ENCODE measurements at places on chromosomes 5 and 9. TPM values are rescaled to one million over a fixed set of nuclear protein-coding genes. Genes with fewer than 3 reads are reported as not detected.
A peak's percentile ranks its signal among the peaks of the same experiment; 100 is the strongest.

DNA sequence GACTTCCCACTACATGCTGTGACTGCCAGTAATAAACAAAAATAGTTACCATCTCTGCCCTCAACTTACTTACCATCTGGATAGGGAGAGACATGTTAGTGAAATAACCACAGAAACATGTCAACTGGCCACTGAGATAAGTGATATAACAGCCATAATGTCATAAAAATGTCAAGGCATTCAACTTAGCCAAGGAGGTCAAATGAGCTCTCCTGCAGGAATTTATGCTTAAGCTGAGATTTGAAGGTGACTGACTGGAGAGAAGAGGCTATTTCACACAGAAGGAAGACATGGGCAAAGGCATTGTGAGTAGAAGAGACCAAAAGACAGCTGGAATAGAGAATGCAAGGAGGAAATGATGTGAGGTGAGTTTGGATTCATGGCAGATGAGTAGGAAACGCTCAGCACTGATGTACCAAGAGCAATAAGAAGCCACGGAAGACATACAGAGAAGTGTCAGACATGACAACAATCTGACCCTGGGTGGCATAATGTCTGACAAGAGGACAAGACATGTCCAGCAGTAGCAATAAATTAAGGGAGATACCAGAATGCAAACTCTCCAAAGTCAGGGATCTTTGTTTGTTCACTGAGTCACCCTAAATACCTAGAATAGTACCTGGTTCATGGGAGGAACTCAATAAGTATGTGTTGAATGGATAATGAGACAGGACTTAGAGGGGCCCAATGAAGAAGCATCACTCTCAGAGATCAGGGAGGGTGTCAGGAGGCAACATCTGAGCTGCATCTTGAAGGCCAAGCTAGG is 318.8 kb downstream of the ACTL7B start:
- no peak for DNase-seq

DNA sequence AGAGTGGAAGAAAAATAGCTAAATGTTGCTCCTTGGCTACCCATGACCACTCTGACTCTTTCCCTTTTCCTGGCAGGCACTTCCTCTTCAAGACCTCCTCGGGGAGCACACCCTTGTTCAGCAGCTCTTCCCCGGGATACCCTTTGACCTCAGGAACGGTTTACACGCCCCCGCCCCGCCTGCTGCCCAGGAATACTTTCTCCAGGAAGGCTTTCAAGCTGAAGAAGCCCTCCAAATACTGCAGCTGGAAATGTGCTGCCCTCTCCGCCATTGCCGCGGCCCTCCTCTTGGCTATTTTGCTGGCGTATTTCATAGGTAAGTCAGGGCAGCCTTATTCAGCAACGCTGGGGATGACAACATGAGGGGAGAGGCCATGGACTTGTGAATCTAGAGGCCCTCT is 298.6 kb upstream of the WWC1 start:
- DNase-seq = no peak

- peak; percentile 36 for DNase-seq
These were observed 1.0 kb downstream of the SET start for GRCh38 chr9:128689820-128690683.

GRCh38 chr9:20252778-20253177 is 369.5 kb downstream of the MLLT3 start:
- no peak for DNase-seq

- no peak for DNase-seq
These were observed 19.5 kb upstream of the SNAPC3 start for GRCh38 chr9:15403155-15403554.

Gene PCDHB12
- polyA plus RNA-seq = 3.5 TPM

Data from muscle of back (tissue), 13 donors.